Sigmoid colon (tissue), 7 donors: ENCODE measurements at places on chromosomes 12 and 14.

DNA sequence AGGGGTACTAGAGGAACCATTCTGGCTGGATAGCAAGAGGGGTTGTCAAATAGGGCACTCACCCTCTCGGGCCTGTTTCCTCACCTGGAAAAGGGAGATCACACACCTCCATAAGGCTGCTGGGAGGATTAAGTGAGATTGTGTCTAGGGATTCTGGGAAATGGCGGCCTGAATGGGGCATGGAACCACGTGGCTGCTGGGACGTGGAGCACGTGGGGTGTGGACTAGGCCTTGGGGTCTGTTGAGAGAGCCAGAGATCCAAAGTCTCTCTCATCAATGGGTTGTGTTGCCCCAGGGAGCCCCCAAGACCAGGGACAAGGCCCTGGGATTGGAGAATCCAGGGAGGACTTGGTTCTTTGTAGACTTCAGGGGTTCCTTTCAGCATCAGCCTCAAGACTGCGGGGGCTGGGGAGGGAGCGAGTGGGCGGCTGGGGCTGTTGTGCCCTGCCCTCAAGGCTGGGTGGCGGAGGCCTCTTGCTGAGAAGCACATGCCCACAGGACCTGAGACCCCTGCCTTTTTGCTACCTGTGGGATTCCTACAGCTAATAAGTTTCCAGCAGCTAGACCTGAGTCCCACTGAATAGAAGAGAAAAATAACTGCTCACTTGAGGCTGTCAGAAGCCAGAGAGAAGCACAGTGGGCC is 3.4 kb upstream of the MYL2 start:
- DNase-seq = no peak

- no peak for DNase-seq
Measured at GRCh38 chr14:52412426-52412825, 98.3 kb downstream of the PTGER2 start.

DNA sequence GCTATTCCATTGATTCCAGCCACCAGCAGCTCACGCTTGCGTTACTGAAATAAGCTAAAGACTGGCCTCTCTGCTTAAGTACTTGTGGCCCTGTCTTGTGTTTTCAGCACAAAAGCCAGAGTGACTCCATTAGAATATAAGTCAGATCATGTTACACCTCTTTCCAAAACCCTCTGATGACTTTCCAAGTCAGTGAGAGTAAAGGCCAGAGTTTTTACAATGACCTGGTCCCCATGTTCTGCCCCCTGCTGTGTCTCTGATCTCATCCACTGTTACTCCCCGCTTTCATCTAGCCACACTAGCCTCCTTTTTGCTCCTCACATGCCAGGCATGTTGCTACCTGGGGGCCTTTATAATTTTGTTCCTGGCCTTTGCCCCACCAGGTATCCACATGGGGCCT is 6.9 kb upstream of the CKAP4 start:
- no peak for DNase-seq

- no peak for DNase-seq
Measured at GRCh38 chr12:79406993-79407392, 283.8 kb downstream of the PAWR start.

DNA sequence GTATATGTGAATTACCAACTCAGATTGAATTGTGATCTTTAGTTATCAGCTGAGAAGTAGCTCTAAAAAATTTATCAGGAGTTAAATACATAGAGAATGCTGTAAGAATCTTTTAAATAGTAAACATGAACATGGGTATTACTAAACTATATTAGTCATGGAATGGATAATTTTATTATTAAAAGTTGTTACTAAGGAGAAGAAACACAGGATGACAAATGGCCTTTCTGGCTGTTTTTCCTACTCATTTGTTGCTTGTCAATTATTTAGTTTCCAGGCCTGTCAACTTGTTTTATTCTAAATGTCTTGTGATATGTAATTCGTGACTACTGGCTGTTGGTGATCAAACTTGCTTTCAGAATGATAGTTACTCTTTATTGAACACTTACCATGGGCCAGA is 58.7 kb downstream of the KTN1 start:
- no peak for DNase-seq

- DNase-seq = no peak
Measured at GRCh38 chr14:74281069-74281468, 21.7 kb downstream of the ABCD4 start.

- DNase-seq = no peak
Measured at GRCh38 chr12:119444462-119445044, 110.0 kb downstream of the CCDC60 start.

DNA sequence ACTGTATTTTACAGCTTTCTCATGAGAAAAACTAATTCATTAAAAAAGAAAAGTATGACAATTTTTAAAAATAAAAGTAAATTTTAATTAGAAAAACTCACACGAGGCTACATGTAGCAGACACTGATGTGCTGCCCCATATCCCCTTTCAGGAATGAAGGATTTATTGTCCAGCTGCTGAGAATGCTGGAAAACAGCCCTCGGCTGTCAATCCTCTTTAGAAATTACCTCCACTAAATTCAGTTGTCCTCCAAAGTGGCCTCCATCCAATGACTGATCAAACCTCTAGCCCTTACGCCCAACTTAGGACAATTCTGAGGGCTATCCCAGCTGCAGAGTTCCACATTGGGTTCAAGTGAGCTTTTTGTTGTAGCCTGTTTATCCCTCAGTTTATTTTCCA is 29.8 kb upstream of the AP4S1 start:
- no peak for DNase-seq

- peak; percentile 59 for DNase-seq
Measured at GRCh38 chr12:130704606-130705005, 11.5 kb downstream of the RIMBP2 start.

DNA sequence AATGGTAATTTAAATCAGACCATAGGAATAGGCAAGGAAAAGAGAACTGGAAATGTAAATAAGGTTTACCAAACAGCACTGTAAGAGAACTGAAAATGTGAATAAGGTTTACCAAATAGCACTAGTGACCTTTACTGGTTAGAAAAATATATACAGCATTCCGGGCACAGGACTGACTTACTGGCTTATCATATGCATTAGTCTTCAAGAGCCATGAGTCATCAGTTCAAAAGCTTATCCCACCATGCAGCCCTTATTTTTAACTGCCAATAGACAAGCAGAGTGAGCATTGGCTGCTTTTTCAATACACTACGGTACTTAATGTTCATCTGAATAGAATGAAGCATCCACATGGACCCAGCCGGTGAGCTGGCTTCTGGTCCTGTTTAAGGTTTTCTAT is 13.0 kb upstream of the NELL2 start:
- no peak for DNase-seq

GRCh38 chr12:119556854-119557253 is 36.7 kb upstream of the TMEM233 start:
- no peak for DNase-seq

- DNase-seq = no peak
Measured at GRCh38 chr14:90518941-90519256, 122.1 kb downstream of the CALM1 start.

GRCh38 chr14:51668870-51669269 is 17.2 kb downstream of the FRMD6 start:
- no peak for DNase-seq

- DNase-seq = no peak
Measured at GRCh38 chr12:50555471-50555885, 50.7 kb downstream of the DIP2B start.

DNA sequence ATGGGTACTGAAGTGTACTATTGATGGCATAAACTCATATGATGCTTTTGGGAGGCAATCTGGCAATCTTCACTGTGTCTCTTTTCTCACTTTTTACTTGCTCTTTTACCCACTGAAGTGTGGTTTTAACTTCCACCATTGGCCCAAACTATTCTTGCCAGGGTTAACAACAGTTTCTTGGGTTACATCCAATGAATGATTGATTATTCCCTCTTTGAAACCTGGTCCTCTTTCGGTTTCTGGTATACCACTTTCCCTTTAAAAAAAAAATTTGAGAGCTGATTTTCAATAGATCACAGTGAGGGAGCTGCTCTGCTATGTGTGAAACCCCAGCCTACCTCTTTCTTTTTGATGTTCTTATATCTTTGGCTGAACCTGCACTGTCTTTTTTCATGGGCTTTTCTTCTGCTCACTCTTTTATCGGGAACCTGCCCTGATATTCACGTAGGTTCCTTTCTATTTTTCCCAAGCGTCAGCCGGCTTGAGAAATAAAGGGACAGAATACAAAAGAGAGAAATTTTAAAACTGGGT is 56.1 kb upstream of the OR4E1 start:
- no peak for DNase-seq

- DNase-seq = no peak
Measured at GRCh38 chr12:65511912-65512311, 233.4 kb downstream of the MSRB3 start.

- no peak for DNase-seq
Measured at GRCh38 chr14:65267856-65268255, 144.7 kb upstream of the FUT8 start.

- DNase-seq = no peak
Measured at GRCh38 chr14:95309261-95310051, 10.3 kb downstream of the CLMN start.

- DNase-seq = no peak
Measured at GRCh38 chr12:115758183-115758582, 519.3 kb downstream of the MED13L start.

GRCh38 chr12:68871921-68872320 is 61.0 kb downstream of the CPM start:
- no peak for DNase-seq

DNA sequence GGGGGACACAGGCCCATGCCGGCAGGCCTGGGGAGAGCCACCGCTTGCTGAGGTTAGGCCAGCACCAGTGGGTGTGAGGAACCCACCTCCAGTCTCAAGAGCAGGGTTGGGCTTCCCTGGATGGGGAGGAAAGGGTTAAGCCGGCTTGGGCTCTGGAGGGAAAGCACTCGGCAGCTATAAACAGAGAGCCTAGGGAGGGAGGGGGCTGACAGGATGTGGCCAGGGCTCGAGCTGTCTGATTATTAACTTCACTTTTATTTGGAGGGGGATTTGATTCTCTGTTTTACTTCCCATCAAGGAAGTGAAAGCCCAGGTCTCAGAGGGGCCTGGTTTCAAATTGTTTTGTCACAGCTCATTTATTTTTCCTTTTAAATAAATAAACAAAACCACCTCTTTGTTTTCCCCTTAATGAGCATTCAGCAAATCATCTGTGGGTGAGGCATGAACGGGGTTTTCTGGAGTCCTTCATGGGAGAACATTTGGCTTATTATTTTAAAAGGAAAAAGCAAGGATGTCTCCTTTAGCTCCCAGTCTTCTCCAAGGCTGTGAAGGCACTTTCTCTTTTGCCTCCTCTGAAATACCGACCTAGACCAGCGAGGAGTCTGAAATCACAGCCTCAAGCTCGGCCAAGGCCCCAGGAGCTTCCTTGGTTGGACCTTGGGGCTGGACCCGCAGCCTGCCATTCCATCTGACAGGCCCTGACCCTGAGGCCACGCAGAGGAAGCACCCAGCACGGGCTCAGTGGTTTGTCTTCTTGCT is 21.9 kb upstream of the ZFP36L1 start:
- peak; percentile 79 for DNase-seq

GRCh38 chr14:68834816-68835215 is 41.9 kb upstream of the ZFP36L1 start:
- no peak for DNase-seq

DNA sequence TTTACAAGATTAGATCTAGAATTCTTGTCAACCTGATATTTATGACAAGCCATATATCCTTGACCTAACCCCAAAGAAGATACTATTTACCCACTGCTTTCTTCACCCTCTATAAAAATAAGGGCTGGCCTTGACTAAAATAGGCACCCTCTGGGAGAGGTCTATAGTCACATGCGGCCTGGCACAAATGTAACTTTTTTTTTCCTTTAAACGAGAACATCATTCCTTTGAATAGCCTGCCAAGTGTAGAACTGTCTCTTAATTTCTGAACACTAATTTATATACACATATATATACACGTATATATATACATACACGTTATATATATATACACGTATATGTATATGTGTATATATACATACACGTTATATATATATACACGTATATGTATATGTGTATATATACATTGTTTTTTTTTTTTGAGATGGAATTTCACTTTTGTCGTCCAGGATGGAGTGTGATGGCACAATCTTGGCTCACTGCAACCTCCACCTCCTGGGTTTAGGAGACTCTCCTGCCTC is 18.6 kb downstream of the PPTC7 start:
- no peak for DNase-seq

- DNase-seq = no peak
Measured at GRCh38 chr14:74888164-74889158, 6.7 kb downstream of the DLST start.

DNA sequence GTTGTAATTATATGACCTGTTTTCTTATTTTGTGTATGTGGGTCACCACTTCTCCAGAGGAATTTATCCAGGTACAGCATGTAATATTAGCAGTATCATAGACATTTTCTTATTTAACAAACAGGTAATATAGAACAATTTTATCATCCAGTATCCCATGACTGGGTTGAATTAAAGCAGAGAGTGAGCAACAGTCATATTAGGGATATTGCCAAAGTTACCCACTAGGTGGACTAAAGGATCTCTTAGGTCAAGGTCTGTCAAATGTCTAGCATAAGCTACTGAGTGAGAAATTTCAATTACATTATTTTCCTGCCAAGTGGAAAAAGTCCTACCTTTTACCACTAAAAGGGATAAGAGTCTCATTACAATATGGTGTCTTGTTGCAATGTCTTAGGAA is 62.1 kb upstream of the TRIM9 start:
- no peak for DNase-seq

GRCh38 chr14:61325166-61325565 is 3.8 kb downstream of the PRKCH start:
- no peak for DNase-seq

GRCh38 chr12:6967651-6968100 is 2.8 kb downstream of the PHB2 start:
- DNase-seq = no peak

GRCh38 chr12:25962932-25963525 is 4.5 kb downstream of the RASSF8 start:
- DNase-seq = peak; percentile 86

GRCh38 chr14:55221186-55221585 is 29.8 kb upstream of the DLGAP5 start:
- no peak for DNase-seq

DNA sequence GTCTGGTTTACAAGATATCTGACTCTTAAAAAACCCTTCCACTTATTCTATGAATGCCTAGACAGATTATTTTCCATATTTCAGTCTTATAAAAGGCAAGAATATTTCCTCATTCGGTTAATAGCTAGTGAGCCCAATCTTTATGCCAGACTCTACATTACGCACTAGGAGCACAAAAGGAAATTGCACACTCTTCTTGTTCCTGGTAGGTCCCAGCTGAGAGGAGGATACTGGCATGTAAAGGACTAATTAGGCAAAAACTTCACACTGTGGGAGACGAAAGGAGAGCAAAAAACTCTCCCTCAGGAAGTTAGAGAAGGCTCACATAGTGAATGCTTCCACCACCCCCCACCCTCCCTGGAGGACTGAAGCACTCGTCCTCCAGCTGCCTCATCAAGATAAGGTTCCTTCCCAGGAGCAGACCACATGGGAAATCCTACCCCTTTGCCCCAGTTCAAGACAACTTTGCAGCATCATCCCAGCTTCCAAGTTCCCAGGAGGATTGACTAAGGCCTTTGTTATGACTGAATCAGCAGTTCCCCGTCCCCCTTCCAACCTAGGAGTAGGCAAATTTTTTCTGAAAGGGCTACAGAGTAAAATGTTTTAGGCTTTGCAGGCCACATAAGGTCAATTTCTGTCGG is 14.5 kb downstream of the CAPZA3 start:
- DNase-seq = no peak
